ENCODE measurements at places on chromosomes 1 and 21.
A peak's percentile ranks its signal among the peaks of the same experiment; 100 is the strongest.

- no peak for DNase-seq
Measured at GRCh38 chr1:209402697-209403096, 180.8 kb upstream of the CAMK1G start.

- DNase-seq, result no peak
Measured at GRCh38 chr1:184695023-184695422, 59.6 kb downstream of the EDEM3 start.

GRCh38 chr1:7754234-7754633 lies 16.9 kb upstream of the VAMP3 start:
- DNase-seq, result peak; percentile 37

DNA sequence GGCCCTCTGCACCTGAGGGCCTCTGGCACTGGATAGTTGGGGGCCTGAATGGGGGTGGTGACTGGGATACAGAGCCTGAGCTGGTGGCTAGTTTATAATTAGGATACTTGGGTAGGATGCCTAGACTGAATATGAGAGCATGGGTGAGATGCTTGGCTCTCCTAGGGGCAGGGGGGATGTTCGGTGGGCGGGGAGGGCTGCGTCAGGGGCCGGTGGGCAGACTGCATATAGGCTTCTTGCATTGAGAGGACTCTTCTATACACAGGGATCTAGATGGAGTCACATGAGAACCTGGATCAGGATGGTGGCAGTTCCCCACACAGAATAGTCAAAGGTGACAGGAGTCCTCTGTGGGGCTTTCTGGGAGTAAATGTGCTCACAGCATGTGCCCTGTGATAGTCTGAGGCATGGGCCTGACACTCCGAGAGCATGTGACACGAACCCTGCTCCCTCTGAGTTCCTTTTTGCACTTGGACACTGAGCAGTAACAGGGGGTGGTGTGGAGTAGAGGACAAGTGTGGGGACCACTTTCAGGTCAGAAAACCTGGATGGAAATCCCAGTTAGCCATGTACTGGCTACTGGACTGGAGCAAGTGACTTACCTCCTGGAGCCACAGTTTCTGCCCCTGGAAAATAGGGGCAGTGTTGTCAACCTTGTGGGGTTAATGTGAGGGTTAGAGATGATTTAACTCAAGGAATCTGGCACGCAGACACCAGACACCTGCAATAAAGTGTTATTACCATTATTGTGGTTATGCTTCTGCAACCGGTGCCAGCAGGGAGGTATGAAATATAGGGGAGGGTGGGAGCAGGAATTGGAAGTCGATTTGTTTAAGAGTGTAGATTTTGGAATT lies 2.2 kb downstream of the MAP7D1 start:
- no peak for DNase-seq

- DNase-seq, result peak; percentile 45
Measured at GRCh38 chr1:198373376-198373775, 167.1 kb downstream of the ATP6V1G3 start.

- DNase-seq, result peak; percentile 42
Measured at GRCh38 chr1:33599516-33600115, 127.2 kb downstream of the ZSCAN20 start.

GRCh38 chr21:21412096-21412495 lies 413.9 kb downstream of the NCAM2 start:
- DNase-seq, result no peak

- DNase-seq, result no peak
Measured at GRCh38 chr21:39385299-39386145, 36.6 kb upstream of the HMGN1 start.

DNA sequence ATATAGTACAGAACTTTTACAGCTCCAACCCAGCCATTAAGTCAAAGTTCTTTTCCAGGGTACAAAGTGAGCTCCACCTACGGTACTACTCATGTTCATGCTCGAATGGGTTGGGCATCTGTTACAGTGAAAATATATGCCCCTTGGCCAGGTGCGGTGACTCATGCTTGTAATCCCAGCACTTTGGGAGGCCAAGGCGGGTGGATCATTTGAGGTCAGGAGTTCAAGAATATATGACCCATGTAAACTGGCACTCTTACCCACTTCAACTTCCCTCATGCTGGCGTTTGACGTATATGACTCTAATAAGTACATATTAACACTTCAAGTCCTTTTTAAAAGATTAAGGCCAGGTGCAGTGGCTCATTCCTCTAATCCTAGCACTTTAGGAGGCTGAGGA lies 71.3 kb upstream of the PKN2 start:
- DNase-seq, result no peak

GRCh38 chr1:65979136-65980044 lies 186.7 kb downstream of the PDE4B start:
- DNase-seq, result no peak

DNA sequence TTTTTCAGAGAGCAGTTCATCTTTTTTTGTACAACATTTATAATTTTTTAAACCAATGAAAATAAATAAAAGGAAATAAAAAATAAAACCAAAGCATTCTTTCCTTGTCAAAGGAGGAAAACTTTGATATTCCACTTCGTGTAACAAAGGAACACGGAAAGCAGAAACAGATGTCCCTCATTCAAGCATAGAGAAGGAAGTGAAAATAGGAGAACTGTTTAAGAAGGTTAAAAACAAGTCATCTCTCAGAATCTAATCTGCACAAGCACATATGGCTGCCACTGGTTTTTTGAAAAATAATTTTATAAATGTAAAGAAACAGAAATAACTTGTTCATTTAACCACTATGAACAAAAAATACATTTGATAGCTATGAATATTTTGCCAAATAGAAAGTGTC lies 35.9 kb upstream of the ZNF644 start:
- DNase-seq, result peak; percentile 20

DNA sequence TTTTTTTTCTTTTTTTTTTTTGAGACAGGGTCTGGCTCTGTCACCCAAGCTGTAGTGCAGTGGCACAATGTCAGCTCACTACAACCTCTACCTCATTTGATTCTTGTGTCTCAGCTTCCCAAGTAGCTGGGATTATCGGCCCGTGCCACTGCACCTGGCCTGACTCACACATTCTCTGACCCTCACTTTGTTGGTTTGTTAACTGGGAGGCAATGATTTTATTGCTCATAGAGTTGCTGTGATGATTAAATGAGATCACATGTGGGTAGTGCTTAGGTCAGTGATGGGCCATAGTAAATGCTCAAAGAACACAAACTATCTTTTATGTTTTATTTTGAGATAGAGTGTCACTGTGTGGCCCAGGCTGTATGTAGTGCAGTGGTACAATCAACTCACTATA lies 47.3 kb upstream of the SSBP3 start:
- DNase-seq, result no peak

GRCh38 chr1:183995322-183996039 lies 42.0 kb downstream of the COLGALT2 start:
- no peak for DNase-seq

- DNase-seq, result no peak
Measured at GRCh38 chr1:8396083-8396785, 78.3 kb downstream of the SLC45A1 start.

DNA sequence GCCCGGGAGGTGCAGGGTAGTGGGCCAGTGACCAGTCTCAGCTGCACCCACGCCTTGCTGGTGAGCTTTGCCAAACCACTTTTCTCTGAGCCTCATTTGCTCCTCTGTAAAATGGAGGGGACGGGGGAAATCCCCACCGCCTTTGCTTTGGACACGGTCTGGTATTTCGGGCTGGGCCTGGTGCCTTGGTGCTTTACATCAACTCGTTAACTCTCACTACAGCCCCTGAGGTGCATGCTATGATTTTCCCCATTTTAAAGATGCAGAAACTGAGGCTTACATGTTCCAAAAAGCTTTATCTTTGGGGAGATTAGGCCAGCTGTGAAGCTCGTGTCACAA lies 116.1 kb upstream of the RUNX3 start:
- DNase-seq, result no peak

DNA sequence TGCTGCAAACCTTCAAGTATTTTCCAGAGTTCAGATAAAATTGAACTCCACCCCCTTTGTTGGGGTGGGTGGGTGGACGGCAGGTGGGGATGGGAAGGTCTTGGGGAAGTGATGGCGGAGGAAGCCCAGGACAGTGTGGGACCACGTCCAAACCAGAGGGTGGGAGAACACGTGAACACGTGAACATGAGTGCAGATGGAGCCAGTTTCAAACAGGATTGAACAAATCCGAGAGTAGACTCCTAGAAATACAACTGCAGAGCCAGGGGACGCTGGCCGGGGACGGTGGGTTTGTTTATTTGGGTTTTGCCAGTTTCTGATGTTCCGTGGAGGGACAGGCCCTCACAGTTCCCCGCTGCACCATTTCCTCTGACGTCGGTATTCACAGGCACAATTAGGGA lies 2.9 kb downstream of the KRTAP10-2 start:
- no peak for DNase-seq

DNA sequence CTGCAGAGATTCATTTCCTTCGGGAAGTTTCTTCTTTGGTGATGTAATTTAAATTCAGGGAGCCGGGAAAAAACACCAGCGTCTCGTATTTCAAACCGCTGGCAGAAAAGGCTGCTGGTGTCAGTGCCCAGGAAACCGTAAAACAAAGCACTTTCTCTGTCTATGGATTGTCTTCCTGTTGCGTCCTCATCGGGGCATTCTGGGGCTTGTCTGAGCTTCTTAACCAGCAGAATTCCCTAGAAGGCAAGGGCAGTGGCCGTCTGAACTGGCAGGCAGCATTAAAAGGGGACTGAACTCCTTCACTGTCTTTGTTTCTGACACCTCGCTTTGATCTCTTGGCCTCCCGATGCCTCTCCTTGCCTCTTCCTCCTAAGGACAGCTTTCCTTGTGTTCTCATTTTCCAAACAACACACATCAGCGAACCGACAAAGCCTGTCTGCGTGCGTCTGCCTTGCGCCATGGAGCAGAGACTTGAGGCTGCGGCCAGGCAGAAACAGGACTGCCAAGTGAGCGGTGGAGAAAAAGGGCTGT lies 391.6 kb upstream of the VAMP3 start:
- no peak for DNase-seq

DNA sequence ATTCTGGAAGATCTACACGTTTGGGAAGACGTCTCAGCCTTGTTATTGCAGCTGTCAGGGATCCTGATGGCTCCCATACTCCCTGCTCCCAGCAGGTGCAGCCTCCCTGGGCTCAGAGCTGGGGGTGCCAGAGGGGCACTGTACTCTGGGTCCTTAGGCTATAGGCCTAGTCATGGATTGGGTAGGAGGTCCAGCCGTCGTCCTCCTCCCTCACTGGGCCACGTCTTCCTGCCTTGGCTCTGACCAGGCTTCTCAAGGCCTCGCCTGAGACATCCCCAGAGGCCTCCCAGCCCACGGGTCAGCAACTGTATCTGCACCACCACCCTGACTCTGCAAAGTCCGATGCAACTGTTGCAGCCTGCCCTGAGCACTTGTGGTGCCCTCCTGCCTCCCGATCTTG lies 18.2 kb downstream of the MYOM3 start:
- DNase-seq, result no peak

DNA sequence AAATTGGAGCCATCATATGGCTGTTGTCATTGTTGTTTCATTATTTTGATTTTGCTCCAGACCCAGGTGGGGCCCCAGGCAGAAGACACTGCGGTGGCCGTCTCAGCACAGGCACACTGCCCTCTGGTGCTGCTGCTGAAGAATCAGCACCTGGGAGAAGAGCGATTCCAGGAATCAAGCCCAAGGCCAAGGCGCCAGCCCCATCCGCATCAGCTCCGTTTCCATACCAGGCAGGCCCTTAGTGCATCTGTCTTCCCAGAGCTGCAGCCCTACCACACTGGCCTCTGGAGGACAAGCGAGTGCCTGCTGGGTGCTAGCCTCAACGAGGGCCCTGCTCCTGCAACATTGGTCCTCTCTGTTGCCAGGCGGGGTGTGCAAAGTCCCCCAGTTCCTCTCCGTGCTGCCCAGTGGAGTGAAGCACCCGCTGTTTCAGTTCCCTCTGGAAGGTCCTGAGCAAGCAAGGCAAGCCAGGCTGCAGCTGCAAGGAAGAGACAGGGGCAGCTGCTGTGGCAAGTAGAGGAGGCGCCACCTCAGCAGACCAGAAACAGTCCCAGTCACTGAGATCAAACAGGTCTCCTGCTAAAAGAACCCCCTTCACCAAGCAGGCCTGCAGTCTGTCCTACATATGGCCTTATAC lies 5.2 kb downstream of the GRIK3 start:
- no peak for DNase-seq

GRCh38 chr21:45593162-45594022 lies 50.1 kb upstream of the PCBP3 start:
- DNase-seq, result peak; percentile 95

GRCh38 chr1:172585348-172585747 lies 52.4 kb downstream of the SUCO start:
- no peak for DNase-seq
